ENCODE measurements at places on chromosomes 1 and 21.

- DNase-seq, result no peak
Observed at GRCh38 chr1:85303440-85304162, 27.2 kb upstream of the BCL10 start.

DNA sequence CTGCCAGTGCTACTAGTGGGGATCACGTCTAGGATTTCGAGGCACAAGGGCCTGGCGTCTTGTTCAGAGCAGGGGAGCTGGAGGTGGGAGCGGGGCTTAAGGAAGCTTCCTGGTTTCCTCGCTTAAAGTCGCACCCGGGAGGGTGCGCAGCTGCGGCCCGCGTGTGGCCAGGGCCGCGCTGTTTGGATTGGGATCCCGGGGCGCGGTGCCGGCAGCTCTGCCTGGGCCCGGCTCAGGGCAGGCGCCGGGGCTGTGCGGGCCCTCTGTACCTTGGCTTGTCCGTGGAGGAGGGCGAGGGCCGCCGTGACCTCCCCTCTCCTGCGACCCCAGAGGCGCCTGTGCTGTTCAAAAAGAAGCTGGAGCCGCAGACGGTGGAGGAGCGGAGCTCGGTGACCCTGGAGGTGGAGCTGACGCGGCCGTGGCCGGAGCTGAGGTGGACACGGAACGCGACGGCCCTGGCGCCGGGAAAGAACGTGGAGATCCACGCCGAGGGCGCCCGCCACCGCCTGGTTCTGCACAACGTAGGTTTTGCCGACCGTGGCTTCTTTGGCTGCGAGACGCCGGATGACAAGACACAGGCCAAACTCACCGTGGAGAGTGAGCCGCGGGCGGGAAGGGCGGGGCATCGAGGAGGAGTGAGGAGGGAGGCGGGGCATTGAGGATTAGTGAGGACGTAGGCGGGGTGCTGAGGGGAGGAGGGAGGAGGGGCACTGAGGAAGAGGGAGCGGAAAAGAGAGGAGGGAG is 67.8 kb downstream of the OBSCN start:
- DNase-seq, result no peak

DNA sequence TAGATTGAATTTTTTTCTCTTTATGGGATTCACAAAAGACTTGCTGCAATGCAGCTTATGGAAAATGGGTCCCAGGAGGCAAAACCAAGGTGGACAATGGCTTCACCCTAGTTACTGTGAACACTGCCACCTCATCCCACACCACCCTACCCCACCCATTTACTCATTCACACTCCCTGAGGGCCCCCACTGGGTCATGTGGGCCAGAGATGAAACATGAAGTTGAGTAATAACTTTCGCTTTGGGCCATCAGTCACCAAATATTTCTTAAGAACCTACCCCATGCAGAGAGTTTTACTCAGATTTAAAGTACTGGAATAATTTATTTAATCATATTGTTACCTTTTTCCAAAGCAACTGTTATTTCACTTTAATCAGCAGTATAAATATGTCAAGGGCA is 191.8 kb downstream of the TPR start:
- DNase-seq, result no peak

- no peak for DNase-seq
Observed at GRCh38 chr1:73820843-73821242, 377.1 kb downstream of the LRRIQ3 start.

GRCh38 chr1:26145960-26146294 is 13.0 kb upstream of the FAM110D start:
- DNase-seq, result no peak

DNA sequence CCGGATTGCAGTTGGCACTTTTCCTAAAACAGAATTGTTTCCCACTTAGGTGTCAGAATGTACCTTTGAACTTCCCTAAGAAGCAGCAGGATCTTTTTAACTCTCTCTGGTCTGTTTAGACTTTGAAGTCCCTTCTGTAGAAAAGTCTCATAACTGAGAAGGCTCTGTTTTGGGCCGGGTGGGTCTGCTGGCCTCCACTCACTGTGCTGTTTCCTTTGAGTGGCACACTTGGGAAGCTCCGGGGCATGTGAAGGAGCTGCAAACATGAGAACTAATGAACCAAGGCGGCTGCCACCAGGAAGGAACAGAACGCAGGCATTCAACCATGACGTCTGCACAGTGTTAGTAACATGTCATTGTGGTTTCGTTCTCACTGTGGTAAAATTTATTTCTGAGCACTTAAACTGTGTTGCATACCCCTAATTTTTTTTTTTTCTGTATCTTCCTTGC is 19.5 kb upstream of the NCMAP start:
- no peak for DNase-seq

DNA sequence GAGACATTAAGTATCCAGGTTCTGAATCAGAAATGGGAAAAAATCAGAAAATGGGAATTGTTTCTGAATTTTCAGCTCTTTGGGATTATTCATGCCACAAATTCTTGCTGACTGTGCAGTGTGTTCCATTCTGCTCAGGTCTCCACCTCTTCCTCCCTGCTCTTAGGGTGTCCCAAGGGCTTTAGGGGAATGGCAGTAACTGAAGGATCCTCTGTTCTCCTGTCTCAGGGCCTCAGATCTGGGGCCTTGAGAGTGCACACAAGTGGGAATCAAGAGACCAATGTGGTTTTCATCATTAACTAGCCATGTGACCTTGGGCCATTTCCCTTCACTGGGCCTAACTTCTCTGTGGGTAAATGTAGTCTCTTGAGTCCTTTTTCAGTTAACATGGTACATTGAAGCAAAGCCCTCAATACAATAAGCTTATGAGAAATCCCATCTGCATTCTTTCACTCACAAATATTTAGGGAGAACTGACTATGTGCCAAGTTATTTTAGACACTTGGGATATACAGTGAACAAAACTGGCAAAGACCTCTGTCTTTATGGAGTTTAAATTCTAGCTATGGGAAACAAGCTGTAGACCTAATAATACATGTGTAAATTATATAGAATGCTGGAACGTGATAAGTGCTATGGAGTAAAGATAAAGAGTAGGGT is 75.7 kb upstream of the SPATA6 start:
- DNase-seq, result no peak

GRCh38 chr1:22531251-22531650 is 32.0 kb upstream of the EPHA8 start:
- DNase-seq, result no peak

DNA sequence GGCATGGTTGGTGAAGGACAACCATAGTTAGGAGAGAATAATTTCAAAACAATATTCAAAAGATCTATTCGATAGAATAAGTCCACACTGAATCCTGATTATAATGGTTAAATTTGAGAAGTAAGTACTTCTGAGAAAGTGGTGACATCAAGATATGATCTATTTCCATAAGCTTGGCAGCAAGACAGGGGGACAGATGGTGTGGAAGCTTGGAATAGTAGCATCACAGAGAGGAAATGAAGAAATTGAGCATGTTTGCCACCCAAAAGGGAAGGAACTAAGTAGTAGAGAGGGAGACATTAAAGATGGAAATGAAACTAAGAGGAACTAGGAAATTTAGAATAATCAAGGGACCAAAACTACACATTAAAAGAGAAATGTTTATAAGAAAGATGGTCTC is 94.5 kb downstream of the OLFM3 start:
- no peak for DNase-seq

- no peak for DNase-seq
Observed at GRCh38 chr1:8926707-8927694, 18.7 kb upstream of the CA6 start.

DNA sequence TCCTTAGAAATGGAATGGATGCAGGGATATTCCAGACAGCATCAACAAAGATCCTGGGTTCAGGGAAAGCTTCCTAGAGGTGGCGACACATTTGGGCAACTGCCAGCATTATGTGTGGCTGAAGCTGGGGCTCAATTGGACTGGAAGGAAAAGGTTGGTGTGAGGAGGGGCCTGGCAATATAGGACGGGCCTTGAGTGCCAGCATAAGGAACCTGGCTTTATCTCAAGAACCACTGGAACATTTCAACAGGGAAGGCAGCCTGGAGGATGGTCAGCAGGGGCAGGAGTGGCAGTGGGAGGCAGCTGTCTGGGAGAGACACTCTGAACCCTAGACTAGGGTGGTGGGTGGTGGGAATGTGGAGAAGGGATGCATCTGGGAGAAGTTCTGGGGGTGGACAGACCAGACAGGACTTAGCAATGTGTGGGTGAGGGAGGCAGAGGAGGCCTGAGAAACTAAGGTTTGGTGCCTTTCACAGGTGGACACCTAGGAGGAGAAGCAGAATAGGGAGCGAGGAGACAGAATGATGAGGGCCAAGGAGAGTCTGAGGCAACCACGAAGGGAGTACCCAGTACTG is 3.5 kb downstream of the SH3BGRL3 start:
- DNase-seq, result no peak

- peak; percentile 89 for DNase-seq
Observed at GRCh38 chr1:227762231-227762911, 27.1 kb downstream of the SNAP47 start.

- peak; percentile 38 for DNase-seq
Observed at GRCh38 chr1:29383746-29384371, 147.5 kb downstream of the PTPRU start.

DNA sequence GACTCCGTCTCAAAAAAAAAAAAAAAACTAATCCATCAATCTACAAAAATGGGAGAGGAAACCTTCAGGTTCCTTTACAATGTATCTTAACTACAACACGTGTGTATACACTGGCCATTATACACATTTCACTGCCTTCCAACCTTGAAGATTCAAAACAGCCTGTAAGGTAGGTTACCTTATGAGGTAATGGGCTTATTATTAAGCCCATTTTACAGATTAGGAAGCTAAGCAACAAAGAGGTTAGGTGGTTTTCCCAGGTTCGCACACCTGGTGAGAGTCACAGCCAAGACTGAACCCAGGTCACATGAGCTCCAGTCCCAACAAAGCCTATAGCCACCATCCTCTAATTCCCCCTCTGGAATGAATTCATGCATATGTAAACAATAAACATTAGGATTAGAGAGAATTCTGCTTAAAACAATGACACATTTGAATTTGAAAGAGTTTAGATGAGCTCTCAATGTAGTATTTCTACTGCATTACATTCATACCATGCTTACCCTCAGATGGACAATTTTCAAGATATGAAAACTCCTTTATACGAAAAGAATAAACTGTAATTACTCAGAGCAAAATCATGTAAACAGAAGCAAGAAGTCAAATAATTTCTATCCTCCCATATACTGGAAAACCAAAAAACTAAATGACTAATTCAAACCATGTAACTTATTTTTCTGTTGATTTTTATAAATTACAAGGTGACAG is 54.8 kb downstream of the EIF4G3 start:
- DNase-seq, result no peak

GRCh38 chr1:58749646-58750045 is 34.2 kb downstream of the JUN start:
- DNase-seq, result no peak

- DNase-seq, result peak; percentile 68
Observed at GRCh38 chr1:146012703-146013558, 8.6 kb downstream of the HJV start.

DNA sequence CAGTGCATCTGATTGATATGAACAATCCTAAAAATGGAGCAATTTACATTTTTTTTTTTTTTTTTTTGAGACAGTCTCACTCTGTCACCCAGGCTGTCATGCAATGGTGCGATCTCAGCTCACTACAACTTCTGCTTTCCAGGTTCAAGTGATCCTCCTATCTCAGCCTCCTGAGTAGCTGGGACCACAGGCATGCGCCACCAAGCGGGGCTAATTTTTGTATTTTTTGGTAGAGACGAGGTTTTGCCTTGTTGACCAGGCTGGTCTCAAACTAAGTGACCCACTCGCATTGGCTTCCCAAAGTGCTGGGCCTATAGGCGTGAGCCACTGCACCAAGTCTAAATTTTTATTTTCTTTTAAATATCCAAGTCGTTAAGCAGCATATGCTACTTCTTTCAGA is 109.0 kb downstream of the FAF1 start:
- DNase-seq, result no peak

- peak; percentile 55 for DNase-seq
Observed at GRCh38 chr21:45404730-45405270, at the start of gene COL18A1. Gene COL18A1, plus strand, starts transcription at chr21:45405165. Its CDS starts 66 bp downstream, at chr21:45405231.

- DNase-seq, result no peak
Observed at GRCh38 chr1:39368045-39368444, 123.4 kb upstream of the BMP8A start.

DNA sequence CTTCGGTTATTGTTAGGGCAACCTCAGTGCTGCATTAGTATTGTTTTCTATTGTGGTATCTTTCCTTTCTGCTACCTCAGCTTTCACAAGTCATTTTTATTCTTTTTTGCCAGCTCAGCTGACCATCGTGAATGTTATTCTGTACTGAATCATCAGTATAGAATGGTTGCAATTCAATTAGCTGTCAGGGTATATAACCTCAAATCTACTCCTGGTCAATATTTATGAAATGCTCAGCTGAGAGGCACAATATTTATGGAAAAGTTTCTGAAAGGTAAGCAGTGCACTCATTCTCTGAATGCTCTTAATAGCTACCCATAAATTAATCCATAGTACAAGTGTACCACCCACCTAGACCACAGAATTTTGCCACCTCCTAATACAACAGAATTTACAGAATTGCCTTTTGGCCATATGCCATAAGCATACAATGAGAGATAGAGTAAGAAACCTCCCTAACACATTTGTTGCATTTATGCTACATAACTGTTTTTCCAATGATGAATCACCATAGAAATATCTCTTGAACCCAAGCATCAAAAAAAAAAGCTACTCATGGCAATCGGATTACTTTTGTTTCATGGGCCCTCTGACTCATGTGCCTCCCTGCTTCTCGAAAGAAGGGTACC is 732.6 kb upstream of the CHRM3 start:
- DNase-seq, result peak; percentile 35

DNA sequence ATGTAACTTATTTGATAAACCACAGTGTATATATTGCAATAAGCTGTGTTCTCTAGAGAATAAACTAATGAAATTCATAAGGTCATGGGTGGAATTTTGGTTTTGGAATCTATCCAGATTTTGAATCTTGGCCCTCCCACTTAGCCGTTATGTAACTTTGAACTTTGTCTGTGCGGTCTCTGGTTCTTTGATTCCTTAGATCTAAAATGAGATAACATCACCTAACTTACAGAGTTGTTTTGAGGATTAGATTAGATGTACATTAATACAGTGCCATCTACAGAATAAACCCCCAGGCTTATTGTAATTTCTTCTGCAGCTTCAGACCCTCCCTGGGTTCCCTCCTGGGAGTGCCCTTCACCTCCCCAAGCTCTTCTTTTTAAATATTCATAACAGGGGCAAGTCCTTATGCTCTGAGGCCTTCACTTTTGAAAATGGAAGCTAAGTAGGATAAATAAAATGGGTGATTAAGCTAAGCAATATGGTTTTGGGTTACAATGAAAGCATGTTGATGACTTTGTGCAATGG is 124.3 kb downstream of the ATG4C start:
- DNase-seq, result no peak

DNA sequence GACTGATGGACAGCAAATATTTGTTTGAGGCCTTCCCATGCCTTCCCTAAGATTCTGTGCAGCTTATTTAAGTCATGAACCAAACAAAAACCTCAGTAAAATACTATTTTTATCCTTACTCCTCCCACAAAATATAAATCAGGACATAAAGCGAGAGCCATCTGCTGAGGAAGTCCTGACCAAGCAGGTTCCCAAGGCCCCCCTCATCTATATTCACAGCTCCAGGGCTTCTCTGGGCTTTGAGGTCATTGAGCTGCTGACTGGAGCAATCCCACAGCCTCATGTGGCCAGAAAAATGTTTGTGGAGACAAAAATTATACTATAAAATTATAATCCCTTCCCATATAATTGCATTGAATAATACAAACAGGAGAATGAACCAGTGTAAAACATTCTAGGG is 846.2 kb downstream of the ADGRL2 start:
- DNase-seq, result no peak

GRCh38 chr1:93938461-93939145 is 29.4 kb upstream of the GCLM start:
- no peak for DNase-seq

GRCh38 chr1:93384656-93385055 is 38.9 kb downstream of the DR1 start:
- DNase-seq, result no peak

Measured in urothelium cell line (cell line).